ENCODE measurements at places on chromosomes 1 and 21. TPM values are rescaled to one million over a fixed set of nuclear protein-coding genes. Genes with fewer than 3 reads are reported as not detected.

The OR2T29 gene
- total RNA-seq, result 0.66 TPM

The SYCP1 gene
- total RNA-seq, result not detected

The COL11A1 gene
- 0.82 TPM for total RNA-seq

The C8A gene
- not detected for total RNA-seq

The MIXL1 gene
- not detected for total RNA-seq

DNA sequence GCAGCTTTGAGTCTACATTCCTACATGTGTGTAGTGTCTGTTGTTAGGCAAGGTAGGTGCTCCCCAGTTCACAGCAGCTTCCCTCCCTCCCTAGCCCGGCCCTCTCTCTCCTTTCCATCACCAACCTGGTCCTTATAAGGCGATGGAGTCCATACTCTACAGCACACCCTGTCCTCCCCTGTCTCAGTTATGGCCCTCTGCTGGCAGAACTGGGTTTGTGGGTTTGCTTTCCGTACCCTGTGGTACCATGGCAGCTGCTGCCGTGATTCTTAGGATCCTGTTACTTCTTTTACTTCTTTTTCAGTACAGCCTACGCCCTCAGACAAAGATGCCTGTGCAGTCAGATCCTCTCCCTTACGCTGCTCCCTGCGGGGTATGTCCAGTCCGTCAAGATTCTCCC, 31.7 kb downstream of the AK5 start:
- H3K27ac ChIP-seq, result no peak overlapping the region
- no peaks in the 10 kb centered on the region for H3K27me3 ChIP-seq
- no peak for DNase-seq
- H3K4me3 ChIP-seq, result no peak overlapping the region
- H3K36me3 ChIP-seq, result no peaks in the 10 kb centered on the region
- no peaks in the 10 kb centered on the region for H3K4me1 ChIP-seq

DNA sequence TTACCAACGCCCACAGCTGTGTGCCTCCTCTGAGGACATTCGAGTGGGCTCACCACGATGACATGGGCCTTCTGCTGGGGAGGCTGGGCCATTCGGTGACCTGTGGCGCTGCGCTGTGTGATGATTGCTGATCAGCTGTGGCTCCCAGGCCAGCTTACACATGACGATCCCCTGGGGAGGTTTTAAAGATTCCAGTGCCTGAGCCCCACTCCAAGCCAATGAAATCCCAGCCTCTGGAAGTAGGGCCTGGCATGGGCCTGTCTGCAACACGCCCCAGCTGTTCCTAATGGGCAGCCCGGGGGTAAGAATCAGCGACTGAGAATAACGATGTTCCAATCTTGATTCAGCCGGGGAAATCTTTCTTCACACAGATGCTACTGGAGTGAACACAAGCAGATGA, 153.7 kb downstream of the KCNJ6 start:
- H3K27ac ChIP-seq, result no peak overlapping the region
- no peaks in the 10 kb centered on the region for H3K36me3 ChIP-seq
- no peak for DNase-seq
- H3K4me3 ChIP-seq, result no peak overlapping the region

DNA sequence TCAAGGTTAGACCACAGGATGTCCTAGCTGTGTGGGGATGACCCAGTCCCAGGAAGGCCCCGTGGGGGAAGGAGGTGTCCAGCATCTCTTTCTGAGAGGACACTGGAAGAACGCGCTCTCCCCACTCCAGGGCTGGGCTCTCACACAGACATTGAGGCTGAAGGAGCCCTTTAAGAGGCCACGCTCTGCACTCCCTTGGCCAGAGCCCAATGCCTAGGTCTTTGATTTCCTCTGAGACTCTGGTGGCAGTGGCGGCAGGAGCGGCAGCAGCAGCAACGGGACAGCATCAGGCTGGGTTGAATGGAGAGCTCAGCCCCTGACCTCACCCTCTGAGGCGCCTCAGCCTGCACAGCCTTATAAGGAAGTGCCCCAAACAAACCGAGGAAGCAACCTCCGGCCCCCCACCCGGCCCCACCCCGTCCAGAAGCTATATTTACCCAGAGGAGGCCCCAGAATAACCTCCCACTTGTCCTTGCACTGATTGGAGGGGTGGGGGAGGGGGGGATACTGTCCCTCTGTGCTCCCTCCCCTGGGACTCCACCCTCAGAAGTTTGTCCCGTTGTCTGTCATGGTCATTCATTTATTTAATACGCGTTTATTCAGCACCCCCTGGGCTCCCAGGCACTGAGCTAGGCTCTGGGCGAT, 12.3 kb downstream of the NES start:
- no peak overlapping the region for H3K4me3 ChIP-seq
- no peaks in the 10 kb centered on the region for H3K36me3 ChIP-seq
- peak overlapping the region; percentile 78 for H3K27ac ChIP-seq

GRCh38 chr1:8704866-8705506, 112.5 kb downstream of the RERE start:
- H3K4me1 ChIP-seq, result peaks cover 71% of the 10 kb centered on the region
- H3K36me3 ChIP-seq, result no peaks in the 10 kb centered on the region
- no peak overlapping the region for H3K27ac ChIP-seq
- no peak overlapping the region for H3K4me3 ChIP-seq
- H3K27me3 ChIP-seq, result no peaks in the 10 kb centered on the region

- H3K27ac ChIP-seq, result no peak overlapping the region
- H3K4me1 ChIP-seq, result no peaks in the 10 kb centered on the region
- H3K4me3 ChIP-seq, result no peak overlapping the region
Measured at GRCh38 chr1:44584167-44584566, 90.1 kb downstream of the TMEM53 start.

DNA sequence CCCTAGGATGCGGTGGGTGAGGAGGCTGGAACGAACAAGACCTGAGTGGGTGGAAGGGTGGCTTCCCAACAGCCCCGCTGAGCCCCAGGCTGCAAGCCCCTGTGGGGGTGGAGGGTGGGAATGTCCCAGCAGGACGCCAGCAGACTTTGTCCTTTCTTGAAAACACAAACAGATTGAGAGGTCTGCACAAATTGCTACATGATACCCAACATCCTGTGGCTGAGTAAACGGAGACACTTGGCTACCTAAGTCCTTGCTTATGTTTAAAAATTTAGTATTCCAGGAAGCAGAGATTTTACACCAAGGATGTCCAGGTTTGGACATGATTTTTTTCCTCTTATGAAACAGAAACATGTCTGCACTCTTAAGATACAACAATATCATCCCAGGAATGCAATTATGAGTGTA, 11.8 kb upstream of the F3 start:
- no peaks in the 10 kb centered on the region for H3K27me3 ChIP-seq
- no peak overlapping the region for H3K4me3 ChIP-seq
- no peaks in the 10 kb centered on the region for H3K4me1 ChIP-seq
- no peak overlapping the region for H3K27ac ChIP-seq

DNA sequence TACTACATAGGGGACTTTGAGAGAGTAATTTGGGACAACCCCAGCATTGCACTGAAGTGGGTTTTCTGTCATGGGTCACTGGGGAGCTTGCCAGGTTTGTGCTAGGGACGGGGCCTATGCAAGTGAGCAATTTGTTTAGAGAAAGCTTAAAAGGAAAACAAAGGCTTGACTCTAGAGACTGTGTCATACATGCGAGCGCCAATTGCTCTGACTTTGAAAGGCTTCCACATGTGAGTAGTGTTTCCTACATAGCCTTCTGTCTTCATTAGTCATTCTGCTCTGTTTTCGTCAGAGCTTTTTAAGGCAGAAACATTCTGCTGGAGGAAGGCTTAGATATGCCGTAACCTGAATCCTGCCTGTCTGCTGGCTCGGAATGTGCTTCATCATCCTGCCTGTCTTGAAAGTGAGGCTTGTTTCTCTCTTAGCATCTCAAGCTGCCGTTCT, 28.4 kb downstream of the TRIM45 start:
- no peak overlapping the region for H3K27ac ChIP-seq
- no peaks in the 10 kb centered on the region for H3K27me3 ChIP-seq
- H3K36me3 ChIP-seq, result peaks cover 20% of the 10 kb centered on the region

GRCh38 chr1:168672278-168672677, 56.7 kb downstream of the DPT start:
- H3K27ac ChIP-seq, result no peak overlapping the region
- no peak overlapping the region for H3K4me3 ChIP-seq
- H3K36me3 ChIP-seq, result no peaks in the 10 kb centered on the region
- no peaks in the 10 kb centered on the region for H3K27me3 ChIP-seq

DNA sequence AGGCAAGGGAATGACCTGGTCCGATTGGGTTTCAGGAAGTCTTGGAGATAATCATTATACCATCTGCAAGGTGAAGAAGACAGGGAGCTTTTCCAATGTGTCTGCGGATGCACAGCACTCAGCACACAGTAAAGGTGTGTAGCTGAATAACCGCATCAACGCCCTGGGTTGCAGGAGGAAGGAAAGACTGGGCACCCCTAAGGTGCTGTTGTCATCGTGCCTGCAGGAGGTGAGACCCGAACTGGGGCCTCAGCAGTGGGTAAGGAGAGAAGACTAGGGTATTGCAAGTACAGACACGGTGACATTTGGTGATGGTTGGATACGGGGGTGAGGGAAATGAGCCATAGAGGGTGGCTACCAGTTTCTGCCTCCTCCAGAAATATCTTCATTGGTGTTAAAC, 1.1 kb upstream of the TRIM62 start:
- peaks cover 43% of the 10 kb centered on the region for H3K4me1 ChIP-seq
- peaks cover 3% of the 10 kb centered on the region for H3K27me3 ChIP-seq
- peaks cover 13% of the 10 kb centered on the region for H3K36me3 ChIP-seq
- no peak for DNase-seq
- no peak overlapping the region for H3K27ac ChIP-seq

DNA sequence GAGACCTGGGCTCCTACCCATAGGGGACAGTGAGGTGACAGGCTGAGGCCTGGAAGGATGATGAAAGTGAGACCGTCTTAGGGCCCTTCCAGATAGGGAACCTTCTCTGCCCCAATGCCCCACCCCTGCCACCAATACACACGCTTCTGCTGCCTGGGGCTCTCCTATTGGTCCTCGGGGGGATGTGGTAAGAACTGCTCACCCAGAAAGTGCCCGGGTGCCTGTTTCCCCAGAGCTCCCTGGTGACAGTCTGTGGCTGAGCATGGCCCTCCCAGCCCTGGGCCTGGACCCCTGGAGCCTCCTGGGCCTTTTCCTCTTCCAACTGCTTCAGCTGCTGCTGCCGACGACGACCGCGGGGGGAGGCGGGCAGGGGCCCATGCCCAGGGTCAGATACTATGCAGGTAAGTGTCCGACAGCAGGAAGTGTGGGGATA, 948 bp downstream of the SEMA4A start:
- H3K4me3 ChIP-seq, result peak overlapping the region; percentile 27
- H3K27me3 ChIP-seq, result no peaks in the 10 kb centered on the region
- H3K36me3 ChIP-seq, result no peaks in the 10 kb centered on the region
- DNase-seq, result peak; percentile 95
- no peak overlapping the region for H3K27ac ChIP-seq
